IMR-90 (cell line): ENCODE measurements at places on chromosomes 11 and 22.

DNA sequence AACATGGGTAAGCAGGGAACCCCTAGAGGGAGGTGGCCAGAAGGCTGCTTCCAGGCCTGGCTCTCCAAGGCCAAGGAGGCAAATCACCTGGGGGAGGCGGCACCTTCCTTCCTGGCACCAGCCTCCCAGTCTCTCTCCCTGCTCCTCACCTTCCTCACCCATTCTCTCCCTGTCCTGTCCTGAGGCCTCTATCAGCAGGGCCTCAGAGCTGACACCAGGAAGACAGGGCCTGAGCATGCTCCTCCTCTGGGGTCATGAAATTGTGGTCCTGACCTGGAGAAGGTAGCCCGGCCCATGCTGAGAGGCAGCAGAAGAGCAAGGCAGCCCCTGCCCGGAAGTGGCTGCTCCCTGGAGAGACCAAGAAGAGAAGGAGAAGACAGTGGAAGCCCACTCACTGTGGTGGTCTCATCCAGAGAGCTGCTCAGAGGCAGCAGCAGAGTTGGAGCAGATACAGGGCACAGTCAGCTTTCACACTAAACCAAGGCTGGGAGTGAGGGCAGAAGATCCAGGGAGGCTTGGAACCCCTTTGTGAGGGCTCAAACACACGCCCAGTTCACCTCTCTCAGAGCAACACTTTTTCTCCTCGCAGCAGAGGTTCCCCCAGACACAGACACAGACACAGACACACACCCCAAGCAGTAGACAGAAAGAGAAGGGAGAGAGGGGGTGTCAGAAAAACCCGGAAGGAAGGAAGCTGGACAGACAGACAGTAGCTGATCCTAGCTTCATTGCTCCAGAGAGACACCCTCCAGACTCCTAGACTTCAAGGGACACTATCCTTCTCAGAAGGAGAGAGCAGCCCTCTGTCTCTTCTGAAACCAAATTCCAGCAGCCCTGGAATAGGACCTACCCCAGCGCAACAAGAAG, 1.8 kb downstream of the BCL9L start:
- no peaks in the 10 kb centered on the region for H3K36me3 ChIP-seq
- no peak for DNase-seq
- H3K4me1 ChIP-seq: peaks cover 20% of the 10 kb centered on the region
- H3K27me3 ChIP-seq: no peaks in the 10 kb centered on the region
- peak overlapping the region; percentile 99 for H3K4me3 ChIP-seq

DNA sequence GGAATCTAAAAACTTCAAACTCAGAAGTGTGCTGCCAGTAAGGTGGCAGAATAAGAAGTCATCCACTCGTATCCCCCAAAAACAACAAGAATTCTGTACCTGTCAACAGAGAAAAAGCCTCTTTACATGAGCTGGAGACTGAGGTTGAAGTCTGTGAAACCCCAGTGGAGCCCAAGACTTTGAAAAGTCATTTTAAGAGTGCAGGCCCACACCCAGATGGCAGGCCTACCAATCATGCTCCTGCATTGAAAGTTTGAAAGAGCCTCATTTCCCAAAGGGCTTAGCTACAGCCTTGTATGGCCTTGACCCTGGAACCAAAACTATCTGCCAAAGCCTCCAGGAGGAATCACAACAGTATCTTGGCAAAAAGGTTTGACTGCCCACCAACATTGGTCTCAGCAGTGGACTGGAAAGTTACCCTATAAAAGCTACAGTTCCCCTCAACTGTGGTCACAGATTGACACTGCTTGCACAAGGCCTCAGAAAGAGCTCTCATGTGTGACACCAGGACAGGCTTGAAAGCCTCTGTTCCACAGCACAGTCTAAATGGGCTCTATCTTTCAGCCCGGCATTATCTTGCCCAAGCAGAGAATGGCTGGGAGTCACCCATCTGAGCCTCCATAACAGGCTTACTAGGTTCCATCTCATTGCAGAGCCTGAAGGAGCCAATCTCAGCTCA, 47.7 kb downstream of the SLC22A9 start:
- H3K27me3 ChIP-seq: no peaks in the 10 kb centered on the region
- no peaks in the 10 kb centered on the region for H3K36me3 ChIP-seq
- DNase-seq: no peak
- H3K27ac ChIP-seq: no peak overlapping the region

- no peaks in the 10 kb centered on the region for H3K4me1 ChIP-seq
- H3K36me3 ChIP-seq: no peaks in the 10 kb centered on the region
- no peak overlapping the region for H3K4me3 ChIP-seq
- DNase-seq: no peak
- H3K27me3 ChIP-seq: peaks cover 2% of the 10 kb centered on the region
- no peak overlapping the region for H3K27ac ChIP-seq
These were observed 181.7 kb upstream of the TBCEL start for GRCh38 chr11:120842195-120842594.

DNA sequence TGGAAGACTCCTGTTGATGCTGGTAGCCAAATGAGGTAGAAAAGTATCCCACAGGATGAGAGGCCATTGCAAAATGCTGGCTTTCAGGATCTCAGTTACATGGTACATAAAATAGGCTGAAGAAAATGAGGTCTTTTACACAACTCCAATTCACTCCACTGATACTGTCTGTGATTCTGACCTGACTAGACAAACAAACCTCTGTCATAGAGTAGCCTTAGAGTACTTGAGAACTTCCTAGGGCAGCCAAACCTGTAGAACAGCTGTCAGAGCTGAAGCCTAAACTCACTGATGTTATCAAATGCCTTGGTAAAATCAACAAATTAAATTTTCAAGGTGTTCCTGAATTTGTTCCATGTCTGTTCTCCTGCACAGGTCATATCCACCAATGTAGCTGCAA, 26.2 kb upstream of the POGLUT3 start:
- no peaks in the 10 kb centered on the region for H3K4me1 ChIP-seq
- no peaks in the 10 kb centered on the region for H3K36me3 ChIP-seq
- no peak for DNase-seq
- H3K27ac ChIP-seq: no peak overlapping the region
- no peak overlapping the region for H3K4me3 ChIP-seq

DNA sequence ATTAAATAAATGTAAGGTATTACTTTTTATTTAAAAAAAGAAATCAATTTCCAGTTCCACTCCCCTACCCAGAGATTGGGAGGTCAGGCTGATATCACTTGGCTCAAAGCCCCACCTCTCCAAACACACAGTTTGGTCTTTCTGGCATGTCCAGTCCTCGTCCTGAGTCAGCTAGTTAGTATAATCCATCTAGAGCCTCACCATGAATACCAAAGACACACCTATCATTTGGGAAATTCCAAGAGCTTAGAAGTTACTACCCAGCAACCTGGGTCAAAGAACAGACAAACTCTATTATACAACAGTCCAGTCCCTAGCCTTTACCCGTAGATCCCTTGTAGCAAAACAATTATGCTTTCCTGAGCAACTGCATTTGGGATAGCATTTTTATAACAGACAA, 9.4 kb downstream of the TREH start:
- no peak overlapping the region for H3K27ac ChIP-seq
- H3K27me3 ChIP-seq: no peaks in the 10 kb centered on the region; the same call in 1 of the 2 replicates
- H3K36me3 ChIP-seq: no peaks in the 10 kb centered on the region
- no peak overlapping the region for H3K4me3 ChIP-seq

DNA sequence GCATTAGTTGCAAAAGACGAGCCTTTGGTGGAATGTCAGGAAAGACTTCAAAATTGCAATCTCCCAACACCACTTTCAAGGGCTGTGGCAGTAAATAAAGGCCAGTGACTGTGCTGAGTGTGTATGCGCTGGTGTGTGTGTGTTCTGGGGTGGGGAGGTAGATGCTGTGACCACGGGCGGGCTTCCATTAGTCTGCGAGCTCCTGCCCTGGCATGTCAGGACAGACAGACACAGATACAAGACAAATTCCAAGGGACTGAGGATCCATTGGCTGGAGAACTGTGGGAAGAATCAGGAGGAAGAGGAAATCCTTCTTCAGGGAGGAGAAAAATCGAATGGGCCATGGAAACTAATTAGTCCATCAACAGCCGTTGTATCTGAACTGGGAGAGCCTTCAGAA, 83.6 kb downstream of the FEZ1 start:
- H3K27ac ChIP-seq: no peak overlapping the region
- H3K4me3 ChIP-seq: no peak overlapping the region
- DNase-seq: no peak
- peaks cover 16% of the 10 kb centered on the region; the same call in 1 of the 2 replicates for H3K27me3 ChIP-seq
- H3K36me3 ChIP-seq: no peaks in the 10 kb centered on the region
